ENCODE measurements at places on chromosomes 1 and 21. TPM values are rescaled to one million over a fixed set of nuclear protein-coding genes. Genes with fewer than 3 reads are reported as not detected.

DNA sequence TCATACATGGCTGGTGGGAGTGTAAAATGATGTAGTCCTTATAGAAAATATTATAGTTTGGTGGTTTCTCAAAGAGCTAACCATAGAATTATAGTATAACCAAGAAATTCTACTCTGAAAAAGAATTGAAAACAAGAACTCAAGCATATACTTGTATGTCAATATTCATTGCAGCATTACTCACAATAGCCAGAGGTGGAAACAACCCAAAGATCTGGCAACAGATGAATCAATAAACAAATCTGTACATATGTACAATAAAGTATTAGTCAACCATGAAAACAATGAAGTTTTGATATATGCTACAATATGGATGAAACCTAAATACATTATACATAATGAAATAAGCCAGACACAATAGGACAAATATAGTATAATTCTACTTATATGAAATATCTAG lies 29.7 kb downstream of the XCL1 start:
- H3K27me3 ChIP-seq = no peaks in the 10 kb centered on the region
- no peak for DNase-seq
- H3K27ac ChIP-seq = no peak overlapping the region
- H3K4me1 ChIP-seq = peaks cover 4% of the 10 kb centered on the region
- no peak overlapping the region for H3K4me3 ChIP-seq

DNA sequence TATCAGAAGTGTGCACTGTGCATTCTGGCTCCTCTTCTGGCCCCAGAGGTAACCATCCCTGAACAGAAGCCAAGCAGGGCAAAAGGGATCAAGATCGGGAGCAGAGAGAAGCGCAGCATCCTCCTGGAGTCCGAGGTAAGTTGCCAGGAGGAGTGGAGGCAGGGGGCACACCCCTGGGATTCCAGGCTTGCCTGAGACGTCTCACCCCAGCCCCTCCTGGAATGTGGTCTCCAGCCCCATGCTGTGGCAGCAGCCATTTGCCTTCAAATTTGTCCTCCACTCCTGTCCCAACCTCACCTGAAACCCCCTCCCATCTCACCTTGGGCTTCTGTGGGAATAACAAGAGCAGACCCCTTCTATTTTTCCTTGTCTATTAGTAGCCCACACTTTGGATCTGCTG lies 10.1 kb downstream of the LRRC71 start:
- H3K4me1 ChIP-seq = peaks cover 8% of the 10 kb centered on the region
- H3K36me3 ChIP-seq = no peaks in the 10 kb centered on the region
- H3K27me3 ChIP-seq = peaks cover 50% of the 10 kb centered on the region
- H3K4me3 ChIP-seq = no peak overlapping the region
- H3K27ac ChIP-seq = no peak overlapping the region
- DNase-seq = no peak

GRCh38 chr1:3707298-3707938 lies 44.8 kb upstream of the CCDC27 start:
- H3K27me3 ChIP-seq = peaks cover 18% of the 10 kb centered on the region
- DNase-seq = no peak
- H3K27ac ChIP-seq = no peak overlapping the region
- H3K4me3 ChIP-seq = no peak overlapping the region
- H3K36me3 ChIP-seq = no peaks in the 10 kb centered on the region
- H3K4me1 ChIP-seq = peaks cover 4% of the 10 kb centered on the region

DNA sequence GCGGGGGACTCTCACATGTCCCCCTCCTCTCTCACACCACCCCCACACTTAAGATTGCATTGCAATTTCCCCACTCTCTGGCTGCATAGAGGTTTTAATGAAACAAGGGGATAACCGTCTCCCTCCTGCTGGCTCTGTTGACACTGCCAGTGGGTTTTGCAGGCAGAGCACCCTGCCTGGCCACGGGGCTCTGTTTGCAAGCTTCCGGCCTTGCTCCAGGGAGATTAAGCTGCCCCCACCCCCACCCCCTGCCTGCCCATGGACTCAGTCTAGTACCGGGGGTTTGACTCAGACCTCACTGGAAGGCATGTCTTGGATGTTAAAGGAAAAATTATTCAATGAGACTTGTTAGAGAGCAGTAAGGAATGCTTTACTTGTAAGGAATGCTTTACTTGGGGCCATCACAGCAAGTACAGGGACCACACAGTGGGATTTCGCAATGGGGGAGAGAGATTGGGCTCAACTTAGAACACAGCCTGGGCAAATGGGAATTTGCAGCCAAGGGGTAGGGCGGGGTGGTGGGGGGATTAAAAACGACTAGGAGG lies 101.0 kb downstream of the AJAP1 start:
- no peaks in the 10 kb centered on the region for H3K27me3 ChIP-seq
- no peak overlapping the region for H3K27ac ChIP-seq
- H3K36me3 ChIP-seq = no peaks in the 10 kb centered on the region
- DNase-seq = peak; percentile 17
- H3K4me1 ChIP-seq = no peaks in the 10 kb centered on the region

DNA sequence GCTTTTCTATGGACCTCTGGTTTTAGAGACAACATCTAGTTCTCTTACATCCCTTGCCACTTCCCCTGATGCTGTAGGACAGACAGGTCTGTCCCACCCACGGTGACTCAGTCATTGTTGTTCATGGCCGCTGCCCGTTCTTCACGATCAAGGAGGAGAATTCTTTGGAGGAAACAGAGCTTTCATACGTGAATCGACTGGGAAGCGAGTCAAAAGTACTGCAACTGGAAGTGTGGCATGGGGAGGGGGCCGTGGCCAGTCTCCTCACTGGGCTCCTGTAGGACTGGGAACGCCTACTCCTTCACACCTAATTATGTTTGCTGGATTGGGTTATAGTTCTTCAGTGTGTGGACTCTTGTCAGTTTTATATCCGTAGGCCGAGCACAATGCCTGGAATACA lies 4.4 kb upstream of the SLC37A1 start:
- no peaks in the 10 kb centered on the region for H3K27me3 ChIP-seq
- H3K4me3 ChIP-seq = no peak overlapping the region
- H3K36me3 ChIP-seq = no peaks in the 10 kb centered on the region
- peak overlapping the region; percentile 57 for H3K27ac ChIP-seq
- DNase-seq = no peak

DNA sequence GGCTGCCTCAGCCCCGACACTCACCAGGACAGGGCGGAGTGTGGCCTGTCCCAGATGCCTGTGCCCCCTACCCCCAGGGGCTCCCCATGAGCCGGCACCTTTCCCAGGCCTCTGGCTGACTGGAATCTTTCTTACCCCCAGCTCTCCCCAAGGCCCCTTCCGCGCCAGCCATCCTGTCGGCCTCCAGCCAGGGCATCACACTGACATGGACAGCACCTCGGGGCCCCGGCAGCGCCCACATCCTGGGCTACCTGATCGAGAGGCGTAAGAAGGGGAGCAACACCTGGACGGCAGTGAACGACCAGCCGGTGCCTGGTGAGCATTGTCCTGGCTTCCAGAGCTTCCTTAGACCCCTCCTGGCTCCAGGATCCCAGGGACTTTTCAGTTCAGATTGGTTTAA lies 26.5 kb downstream of the IGFN1 start:
- no peak for DNase-seq
- H3K27me3 ChIP-seq = peaks cover 2% of the 10 kb centered on the region
- no peak overlapping the region for H3K27ac ChIP-seq
- H3K4me1 ChIP-seq = no peaks in the 10 kb centered on the region
- no peaks in the 10 kb centered on the region for H3K36me3 ChIP-seq

GRCh38 chr1:151246786-151247185 lies 7.7 kb upstream of the PSMD4 start:
- H3K4me3 ChIP-seq = no peak overlapping the region
- H3K4me1 ChIP-seq = no peaks in the 10 kb centered on the region
- H3K27me3 ChIP-seq = no peaks in the 10 kb centered on the region

- H3K36me3 ChIP-seq = no peaks in the 10 kb centered on the region
- no peaks in the 10 kb centered on the region for H3K27me3 ChIP-seq
- no peak for DNase-seq
- H3K27ac ChIP-seq = no peak overlapping the region
- no peak overlapping the region for H3K4me3 ChIP-seq
- no peaks in the 10 kb centered on the region for H3K4me1 ChIP-seq
Observed at GRCh38 chr1:8752921-8753713, 64.3 kb downstream of the RERE start.

ACOT11 gene
- 6.7 TPM for total RNA-seq

Measured in hepatocyte (in vitro differentiated cells).